ENCODE measurements at places on chromosomes 4 and X. TPM values are rescaled to one million over a fixed set of nuclear protein-coding genes. Genes with fewer than 3 reads are reported as not detected.

DNA sequence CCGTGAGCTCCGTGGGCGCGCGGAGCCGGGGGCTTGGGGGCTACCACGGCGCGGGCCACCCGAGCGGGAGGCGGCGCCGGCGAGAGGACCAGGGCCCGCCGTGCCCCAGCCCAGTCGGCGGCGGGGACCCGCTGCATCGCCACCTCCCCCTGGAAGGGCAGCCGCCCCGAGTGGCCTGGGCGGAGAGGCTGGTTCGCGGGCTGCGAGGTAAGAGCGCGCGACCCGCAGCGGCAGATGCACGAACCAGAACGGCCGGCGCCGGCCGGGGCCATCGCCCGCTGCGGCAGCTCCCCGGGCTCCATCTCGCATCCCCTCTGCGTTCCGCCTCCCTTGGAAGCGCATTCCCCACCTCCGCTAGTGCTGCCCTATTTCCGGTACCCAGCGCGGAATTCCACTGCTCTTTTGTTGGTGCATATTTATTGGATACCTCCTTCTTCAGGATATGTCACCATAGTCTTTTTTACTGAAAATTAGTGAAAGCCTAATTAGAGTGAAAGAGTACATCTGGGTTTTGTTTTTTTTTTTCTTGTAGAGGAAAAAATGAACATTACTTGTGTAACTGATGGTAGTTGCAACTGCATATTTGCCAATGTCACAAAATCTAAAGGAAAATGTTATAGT, 797 bp downstream of the PKD2 start:
- DNase-seq, result peak; percentile 54

DNA sequence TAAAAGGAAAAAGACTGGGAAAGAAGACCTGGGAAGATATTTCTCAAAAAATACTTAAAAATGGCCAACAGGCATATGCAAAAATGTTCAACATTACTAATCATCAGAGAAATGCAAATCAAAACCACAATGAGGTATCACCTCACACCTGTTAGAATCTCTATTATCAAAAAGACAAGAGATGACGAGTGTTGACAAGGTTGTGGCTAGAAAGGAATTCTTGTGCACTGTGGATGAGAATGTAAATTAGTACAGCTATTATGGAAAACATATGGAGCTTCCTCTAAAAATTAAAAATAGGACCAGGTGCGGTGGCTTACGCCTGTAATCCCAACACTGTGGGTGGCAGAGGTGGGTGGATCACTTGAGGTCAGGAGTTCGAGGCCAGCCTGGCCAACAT, 50.0 kb downstream of the C4orf46 start:
- DNase-seq, result no peak

DNA sequence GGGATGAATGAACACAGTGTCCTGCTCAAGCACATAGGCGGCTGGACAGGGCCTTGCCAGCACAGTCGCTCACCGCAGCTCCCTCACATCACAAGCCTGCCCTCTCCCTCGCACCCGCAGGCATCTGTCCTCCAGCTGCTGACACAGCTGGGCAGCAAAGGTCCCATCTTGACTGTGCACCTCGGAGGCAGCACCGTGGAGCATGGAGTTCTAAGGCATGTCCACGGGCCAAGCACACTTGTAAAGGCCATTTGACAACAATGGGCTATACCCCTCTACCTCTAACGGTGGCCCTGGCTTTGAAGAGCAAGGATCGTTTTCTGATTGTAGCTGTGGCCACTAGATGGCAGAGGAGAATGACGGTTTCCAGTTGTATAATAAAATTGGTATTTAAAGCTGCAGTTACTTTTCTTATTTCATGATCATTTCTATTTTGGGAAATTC, 53.8 kb downstream of the APLN start:
- DNase-seq, result peak; percentile 49

DNA sequence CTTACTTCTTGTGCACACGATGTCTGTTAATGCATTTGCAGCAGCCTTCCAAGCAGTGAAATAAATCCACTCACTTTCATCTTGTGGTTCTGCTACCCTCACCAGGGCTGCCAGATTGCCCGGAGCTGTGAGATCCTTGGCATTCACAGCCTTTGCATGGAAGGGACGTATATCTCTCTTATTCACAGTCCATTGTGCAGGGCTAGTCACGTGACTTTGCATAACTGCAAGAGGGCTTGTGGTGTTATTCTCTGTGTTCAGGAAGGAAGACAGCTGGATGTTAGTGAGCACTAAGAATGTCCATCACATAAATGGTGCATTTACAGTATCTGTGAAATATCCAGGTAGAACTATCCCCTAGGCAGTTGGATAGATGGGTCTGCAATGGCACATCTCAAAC, 96.5 kb upstream of the BEND4 start:
- peak; percentile 6 for DNase-seq

EGF gene
- total RNA-seq, result under 0.01 TPM
